ENCODE measurements at places on chromosomes 6 and 20.

DNA sequence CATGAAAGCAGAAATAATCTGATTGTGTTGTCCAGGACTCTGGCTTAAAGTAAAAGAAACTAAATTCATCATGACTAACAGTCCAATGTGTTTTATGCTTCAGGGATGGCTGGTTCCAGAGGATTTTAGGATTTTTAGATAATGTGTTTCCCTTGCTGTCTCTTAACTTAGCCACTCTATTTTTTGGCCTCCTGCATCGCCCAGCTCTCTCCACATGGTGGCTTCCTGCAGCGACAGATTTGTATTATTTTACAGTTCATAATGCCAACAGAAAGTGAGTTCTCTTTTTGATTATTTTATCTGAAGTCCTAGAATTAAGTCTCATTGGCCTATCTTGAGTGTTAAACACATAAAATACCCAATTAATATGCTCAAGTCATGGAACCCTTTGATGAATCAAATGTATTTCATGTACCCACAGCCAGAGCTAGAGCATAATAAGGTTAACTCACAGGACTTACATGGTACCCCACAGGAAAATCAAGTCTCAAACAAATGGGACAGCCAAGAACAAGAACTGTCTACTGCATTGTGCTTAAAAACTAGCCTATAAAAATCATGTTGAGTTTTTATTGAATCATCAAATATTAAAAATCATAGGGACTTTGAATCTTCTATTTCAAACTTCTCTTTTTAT is 582.5 kb downstream of the DOK5 start:
- DNase-seq: no peak

DNA sequence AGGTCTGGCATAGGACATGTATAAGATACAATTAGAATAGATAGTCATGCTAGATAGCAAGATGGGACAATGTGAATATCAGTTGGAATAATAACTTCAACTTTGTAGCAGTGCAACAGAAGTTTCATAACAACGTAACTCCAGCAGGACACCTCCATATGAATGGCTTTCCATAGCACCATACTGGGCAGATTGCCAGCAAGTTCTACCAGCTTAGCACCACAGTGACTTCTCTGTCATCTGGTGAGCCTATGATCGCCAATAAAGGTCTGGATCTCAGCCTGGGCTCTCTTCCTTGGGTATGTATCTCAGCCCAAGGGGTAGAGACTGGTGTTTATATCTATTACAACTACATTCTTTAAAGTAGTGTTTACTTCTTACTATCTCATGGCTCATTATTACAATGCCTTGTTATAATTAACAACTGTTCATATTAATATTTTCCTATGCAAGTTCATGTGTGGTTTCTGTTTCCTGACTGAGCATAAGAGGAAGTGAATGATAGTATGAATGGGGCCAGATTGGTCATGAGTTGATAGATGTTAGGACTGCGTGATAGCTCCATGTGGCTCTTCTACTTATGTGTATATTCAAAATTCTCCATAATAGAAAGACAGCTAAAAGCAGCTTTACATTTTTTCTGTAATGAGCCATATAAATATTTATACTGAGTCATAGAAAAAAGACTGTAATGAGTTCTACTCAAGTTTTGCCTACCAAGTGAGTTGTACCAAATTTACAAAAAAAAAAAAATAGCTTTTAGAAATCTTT is 22.9 kb downstream of the HTR1B start:
- DNase-seq: no peak

GRCh38 chr6:115194981-115195638 is 852.3 kb upstream of the HS3ST5 start:
- no peak for DNase-seq

- no peak for DNase-seq
Observed at GRCh38 chr6:75023634-75024033, 182.2 kb downstream of the COL12A1 start.

- DNase-seq: peak; percentile 11
Observed at GRCh38 chr6:15253203-15254022, 7.5 kb downstream of the JARID2 start.

DNA sequence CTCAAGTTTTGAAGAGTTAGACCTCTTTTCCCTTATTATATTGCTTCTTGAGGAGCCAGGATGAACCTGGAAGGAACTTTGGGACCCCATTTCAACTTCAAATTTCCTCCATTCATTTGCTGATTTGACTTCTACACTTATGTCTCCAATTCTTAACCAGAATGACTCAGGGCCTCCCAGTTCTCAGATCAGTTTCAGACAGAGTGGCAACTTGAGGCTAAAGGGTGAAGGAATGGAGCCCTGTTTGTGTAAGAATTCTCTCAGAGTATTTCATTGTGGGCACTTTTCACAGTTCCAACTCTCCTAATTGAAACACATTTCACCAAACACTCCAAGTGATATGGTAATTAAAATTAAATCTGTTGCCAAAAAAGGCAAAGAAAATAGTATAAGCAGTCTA is 109.0 kb upstream of the FLRT3 start:
- no peak for DNase-seq

- no peak for DNase-seq
Observed at GRCh38 chr20:57711311-57711712, 1.5 kb upstream of the PMEPA1 start.

GRCh38 chr6:154234019-154234772 is 122.4 kb downstream of the IPCEF1 start:
- DNase-seq: no peak

GRCh38 chr20:45097485-45098102 is 3.3 kb downstream of the KCNS1 start:
- DNase-seq: peak; percentile 28

DNA sequence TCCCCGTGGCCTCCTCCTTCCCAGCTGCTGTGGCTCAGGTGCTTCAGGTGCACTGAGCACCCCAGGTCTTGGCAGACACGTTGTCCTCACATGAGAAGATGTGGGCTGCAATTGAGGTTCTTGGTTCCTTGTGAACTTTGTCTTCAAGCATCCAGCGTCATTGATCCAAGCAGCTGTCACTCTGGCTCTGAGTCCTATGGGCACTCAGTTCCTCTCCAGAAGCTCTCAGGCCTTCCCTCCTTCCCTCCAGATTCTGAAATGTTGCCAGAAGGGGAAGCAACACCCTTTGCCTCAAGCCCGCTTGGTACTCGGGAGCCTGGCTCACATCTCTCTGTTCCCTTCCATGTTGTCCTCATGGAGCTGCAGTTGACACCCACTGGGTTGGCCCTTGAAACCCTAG is 8.4 kb upstream of the MRGBP start:
- DNase-seq: no peak

GRCh38 chr6:3270258-3270657 is 11.5 kb downstream of the PSMG4 start:
- DNase-seq: no peak

DNA sequence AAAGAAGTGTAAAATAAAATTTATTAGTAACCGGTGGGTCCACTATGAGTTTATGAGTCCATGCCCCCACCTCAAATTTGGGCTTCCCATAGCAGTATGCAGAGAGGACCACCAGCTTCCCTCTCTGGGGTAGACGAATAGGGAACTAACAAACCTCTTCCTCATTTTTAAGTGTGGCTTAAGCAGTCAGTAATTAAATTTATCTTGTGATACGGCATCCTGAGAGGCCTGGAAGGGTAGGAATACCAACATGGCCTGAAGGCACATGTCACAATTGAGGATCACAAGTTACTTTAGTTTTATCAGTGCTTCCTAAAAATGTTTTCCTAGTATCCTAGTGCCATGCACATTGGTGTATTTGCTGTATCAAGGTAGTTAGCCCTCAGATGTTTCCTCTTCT is 239.9 kb downstream of the HIVEP2 start:
- no peak for DNase-seq

GRCh38 chr20:22339091-22339881 is 245.1 kb downstream of the FOXA2 start:
- no peak for DNase-seq

- DNase-seq: no peak
Observed at GRCh38 chr6:107062691-107063090, 34.7 kb downstream of the MTRES1 start.

GRCh38 chr20:14055127-14055742 is 59.9 kb downstream of the MACROD2 start:
- DNase-seq: no peak

DNA sequence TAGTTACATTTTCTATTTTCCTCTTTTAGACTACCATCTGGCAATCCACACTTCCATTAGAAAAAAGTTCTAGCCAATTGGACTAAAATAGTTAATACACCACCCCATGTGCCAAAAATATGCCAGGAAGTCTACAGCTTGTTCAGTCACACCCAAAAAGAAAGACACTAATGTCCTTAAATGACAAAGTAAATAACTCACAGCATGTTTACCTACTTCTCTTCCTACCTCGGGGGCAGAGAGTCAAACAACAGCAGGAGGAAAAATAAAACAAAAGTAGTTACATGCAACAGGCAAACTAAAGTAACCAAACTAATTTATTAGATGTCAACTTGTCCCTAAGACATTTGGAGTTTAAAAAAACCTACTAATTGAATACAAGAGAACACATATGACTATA is 57.0 kb downstream of the UBE3D start:
- no peak for DNase-seq

GRCh38 chr20:53857723-53858236 is 212.6 kb downstream of the BCAS1 start:
- DNase-seq: no peak

DNA sequence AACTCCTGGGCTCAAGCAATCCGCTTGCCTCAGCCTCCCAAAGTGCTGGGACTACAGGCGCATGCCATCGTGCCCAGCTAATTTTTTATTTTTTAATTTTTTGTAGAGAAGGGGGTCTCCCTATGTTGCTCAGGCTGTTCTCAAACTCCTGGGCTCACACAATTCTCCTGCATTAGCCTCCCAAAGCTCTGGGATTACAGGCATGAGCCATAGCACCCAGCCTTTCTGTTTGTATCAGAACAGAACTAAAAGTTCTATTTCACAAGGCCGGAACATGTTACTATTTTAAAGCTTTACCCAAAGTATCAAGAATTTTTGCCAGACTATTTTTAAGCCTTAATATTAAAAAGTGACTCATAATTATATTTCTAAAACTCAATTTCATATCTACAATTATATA is 42.4 kb downstream of the NDRG3 start:
- DNase-seq: no peak

- no peak for DNase-seq
Observed at GRCh38 chr20:62293111-62293784, 9.5 kb upstream of the ADRM1 start.

GRCh38 chr6:135922174-135922573 is 70.7 kb downstream of the PDE7B start:
- no peak for DNase-seq

GRCh38 chr6:87151781-87152525 is 3.4 kb upstream of the ZNF292 start:
- peak; percentile 77 for DNase-seq

- DNase-seq: no peak
Observed at GRCh38 chr6:81063891-81064290, 688.6 kb downstream of the TENT5A start.

DNA sequence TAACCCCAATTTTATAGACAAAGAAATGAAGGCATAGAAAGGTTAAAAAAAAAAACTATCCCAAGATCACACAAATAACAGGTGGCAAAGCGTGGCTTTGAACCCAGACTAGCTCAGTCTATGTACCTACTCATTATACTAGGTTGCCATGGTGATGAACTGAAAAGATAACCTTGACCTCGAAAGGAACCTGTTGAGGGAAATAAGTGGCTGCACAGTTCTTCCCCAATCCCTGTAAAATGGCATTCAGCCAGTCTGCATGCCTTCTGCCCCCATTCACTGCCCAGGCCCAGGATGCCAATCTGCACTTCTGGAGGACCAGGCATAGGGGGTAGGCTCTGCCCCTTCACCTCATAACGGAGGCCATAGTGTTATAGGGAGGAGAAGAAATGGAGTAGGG is 295.2 kb downstream of the PTPRT start:
- DNase-seq: no peak

GRCh38 chr6:36609582-36609981 is 15.4 kb downstream of the SRSF3 start:
- no peak for DNase-seq

- no peak for DNase-seq
Observed at GRCh38 chr6:12097791-12098190, 85.7 kb downstream of the HIVEP1 start.

- no peak for DNase-seq
Observed at GRCh38 chr6:133198725-133199124, 42.4 kb upstream of the EYA4 start.

- DNase-seq: no peak
Observed at GRCh38 chr6:168086066-168086465, 7.1 kb upstream of the FRMD1 start.

DNA sequence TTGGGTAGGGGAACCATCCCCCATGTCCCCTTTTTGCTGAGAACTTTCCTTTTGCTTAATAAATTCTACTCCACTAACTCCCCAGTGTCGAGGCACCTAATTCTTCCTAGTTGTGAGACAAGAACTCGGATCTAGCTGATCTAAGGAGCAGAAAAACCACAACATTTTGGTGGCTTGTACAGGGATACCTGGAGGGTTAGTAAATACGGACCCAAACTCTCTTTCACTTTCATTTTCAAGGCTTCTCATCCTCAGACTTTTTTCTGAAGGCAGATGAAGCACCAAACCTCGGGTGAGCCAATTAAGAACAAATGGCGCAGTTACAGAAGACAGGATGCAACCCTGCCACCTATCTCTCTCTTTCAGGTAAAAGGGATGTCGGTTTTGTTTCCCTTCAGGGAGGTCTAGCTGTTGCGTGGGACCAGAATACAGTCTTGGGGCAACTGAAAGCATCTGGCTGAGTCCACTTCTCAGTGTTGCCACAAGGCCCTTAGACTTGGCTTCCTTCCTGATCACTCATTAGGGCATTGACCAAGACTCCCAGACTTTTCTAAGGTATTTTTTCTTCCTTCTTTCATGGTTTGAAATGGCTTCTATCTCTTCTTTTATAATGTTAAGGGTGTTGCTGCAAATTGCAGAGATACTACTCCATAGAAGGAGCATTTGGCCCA is 11.1 kb upstream of the HTR1B start:
- DNase-seq: no peak

GRCh38 chr6:144920391-144920961 is 635.3 kb downstream of the UTRN start:
- DNase-seq: no peak

DNA sequence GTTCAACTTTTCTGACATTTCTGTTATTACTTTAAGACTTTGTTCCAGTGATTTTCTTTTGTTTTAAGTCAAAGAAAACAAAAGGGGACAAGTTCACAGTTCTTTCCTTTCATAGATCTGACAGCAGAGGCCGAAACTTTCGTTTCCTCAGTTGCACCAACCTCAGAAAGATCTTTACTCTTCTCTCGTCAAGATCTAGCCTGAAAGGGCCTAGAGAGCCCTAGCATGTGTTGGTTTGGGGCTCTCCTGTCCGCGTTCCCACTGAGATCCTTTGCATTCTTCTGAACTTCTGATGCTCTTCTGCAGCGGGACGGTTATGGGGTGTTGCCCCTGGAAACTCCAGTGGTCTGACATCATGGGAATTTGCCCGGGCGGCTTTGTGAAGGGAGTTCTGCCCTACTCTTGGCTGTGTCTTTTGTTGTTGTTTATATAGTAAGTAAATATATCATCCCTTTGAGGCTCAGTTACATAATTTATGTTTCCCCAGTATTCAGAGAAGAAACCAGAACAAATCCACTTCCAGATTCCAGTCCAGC is 129.1 kb downstream of the SASH1 start:
- DNase-seq: no peak

Measured in stimulated activated naive CD4-positive, alpha-beta T cell treated with Interleukin-2 at 50 U/mL for 16 hours (primary cell).